Fibroblast of skin of back (primary cell): ENCODE measurements at places on chromosomes 3 and 15.
A peak's percentile ranks its signal among the peaks of the same experiment; 100 is the strongest.

- DNase-seq = no peak
Observed at GRCh38 chr3:170815936-170816335, 54.1 kb downstream of the RPL22L1 start.

DNA sequence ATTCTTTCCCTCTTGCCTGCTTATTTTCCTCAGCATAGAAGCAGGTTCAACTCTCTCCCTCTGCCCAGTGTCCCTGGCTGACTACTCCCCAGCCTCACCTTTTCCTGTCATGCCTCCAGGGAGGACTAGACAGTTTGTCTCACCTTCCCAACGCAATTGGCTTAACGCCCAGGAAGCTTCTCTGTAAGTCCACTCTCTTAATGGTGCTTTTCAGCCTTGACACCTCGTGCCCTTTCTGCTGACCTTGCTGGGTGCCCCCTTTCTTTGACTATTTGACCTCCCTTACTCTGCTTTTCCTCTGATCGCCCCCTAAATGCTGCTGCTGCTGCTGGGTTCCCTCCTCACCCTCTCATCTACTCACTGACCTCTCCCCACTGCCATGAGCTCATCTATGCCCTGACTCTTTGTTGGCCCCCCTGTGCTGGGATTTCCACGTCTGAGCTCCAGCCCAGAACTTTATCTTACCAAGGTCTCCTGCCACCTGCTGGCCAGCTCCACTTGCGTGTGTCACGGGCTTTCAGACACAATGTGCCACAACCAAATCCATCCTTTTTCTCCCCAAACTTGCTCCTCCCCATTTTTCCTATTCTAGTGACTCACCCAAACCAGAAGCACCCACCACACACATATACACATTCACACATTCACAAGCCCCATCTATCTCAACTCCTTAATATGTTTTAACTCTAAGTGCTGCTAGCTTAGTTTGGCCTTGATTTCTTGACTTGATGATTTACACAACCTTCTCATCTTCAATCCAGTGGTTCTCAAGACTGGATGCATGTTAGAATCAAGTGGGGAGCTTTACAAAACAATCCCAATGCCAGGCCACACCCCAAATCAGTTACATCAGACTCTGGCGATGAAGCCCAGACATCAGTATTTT lies 16.6 kb downstream of the EPB42 start:
- DNase-seq = peak; percentile 75

- no peak for DNase-seq
Observed at GRCh38 chr3:48845170-48845569, 2.5 kb downstream of the PRKAR2A start.

DNA sequence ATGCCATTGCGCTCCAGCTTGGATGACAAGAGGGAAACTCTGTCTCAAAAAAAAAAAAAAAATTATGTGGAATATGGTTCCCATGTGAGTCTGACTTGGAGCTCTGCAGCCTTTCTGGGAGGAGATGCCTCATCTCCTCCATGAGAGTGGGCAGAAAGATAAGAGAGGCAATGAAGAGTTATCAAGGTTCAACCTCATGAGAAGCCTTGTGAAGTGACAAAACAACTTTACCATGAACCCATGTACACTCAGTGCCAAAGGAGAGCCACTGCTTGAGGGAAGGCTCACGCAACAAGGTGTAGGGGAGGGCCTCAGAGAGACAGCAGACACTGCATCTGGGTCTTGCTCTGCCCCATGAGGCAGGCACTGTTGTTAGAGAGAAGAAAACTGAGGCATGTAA lies 75.7 kb downstream of the CD200R1L start:
- DNase-seq = no peak

DNA sequence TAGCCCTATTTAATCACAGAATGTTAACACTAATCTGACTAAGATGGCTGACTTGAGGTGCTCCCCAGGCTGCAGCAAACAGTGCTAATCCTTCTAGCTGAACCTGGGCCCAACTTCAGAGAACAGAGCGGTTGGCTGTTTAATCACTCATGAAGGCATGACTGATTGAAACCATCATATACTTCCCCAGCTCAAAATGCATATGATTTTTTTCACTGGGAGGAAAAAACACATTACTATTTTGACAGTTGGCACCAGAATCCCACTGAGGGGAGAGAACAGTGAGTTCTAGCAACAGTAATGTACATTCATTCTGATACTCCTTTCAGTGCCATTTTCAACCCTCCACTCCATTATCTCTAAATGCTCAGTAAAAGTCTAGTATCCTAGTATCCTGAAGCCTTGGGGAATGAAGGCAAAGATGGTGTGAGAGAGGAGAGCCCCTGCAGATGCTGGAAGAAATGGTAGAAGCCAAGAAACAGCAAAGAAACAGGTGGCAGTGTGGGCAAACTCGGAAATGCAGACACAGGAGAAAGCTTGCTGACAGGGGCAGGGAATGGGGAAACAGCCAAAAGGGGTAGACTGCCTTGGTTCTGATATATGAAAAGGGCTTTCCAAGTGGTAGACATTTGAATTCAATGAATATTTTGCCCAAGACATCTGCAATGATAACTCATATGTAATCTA lies 34.4 kb upstream of the CASR start:
- DNase-seq = no peak

- no peak for DNase-seq
Observed at GRCh38 chr3:195312714-195313113, 41.8 kb upstream of the XXYLT1 start.

- DNase-seq = no peak
Observed at GRCh38 chr3:71011565-71012287, 571.8 kb downstream of the FOXP1 start.

- DNase-seq = no peak
Observed at GRCh38 chr3:87313641-87314040, 37.3 kb upstream of the POU1F1 start.

- DNase-seq = no peak
Observed at GRCh38 chr3:6928064-6928463, 67.1 kb downstream of the GRM7 start.

- DNase-seq = no peak
Observed at GRCh38 chr3:187673012-187673411, 2.8 kb upstream of the SST start.

DNA sequence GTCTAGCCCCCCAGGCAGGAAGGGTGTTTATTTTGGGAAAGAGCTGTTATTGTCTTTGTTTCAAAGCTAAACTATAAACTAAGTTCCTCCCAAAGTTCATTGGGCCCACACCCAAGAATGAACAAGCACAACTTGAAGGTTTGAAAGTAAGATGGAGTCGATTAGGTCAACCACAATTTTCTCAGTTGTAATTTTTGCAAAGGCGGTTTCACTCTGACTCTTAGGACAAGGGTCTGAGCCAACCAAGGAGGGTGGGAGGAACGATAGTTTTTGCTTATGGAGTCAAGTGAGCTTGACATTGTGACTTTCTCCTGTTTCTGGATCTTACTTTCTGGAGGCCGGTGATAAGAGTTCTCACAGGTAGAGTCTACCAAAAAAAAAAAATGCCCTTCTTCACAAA lies 5.8 kb upstream of the ZNF770 start:
- DNase-seq = no peak

DNA sequence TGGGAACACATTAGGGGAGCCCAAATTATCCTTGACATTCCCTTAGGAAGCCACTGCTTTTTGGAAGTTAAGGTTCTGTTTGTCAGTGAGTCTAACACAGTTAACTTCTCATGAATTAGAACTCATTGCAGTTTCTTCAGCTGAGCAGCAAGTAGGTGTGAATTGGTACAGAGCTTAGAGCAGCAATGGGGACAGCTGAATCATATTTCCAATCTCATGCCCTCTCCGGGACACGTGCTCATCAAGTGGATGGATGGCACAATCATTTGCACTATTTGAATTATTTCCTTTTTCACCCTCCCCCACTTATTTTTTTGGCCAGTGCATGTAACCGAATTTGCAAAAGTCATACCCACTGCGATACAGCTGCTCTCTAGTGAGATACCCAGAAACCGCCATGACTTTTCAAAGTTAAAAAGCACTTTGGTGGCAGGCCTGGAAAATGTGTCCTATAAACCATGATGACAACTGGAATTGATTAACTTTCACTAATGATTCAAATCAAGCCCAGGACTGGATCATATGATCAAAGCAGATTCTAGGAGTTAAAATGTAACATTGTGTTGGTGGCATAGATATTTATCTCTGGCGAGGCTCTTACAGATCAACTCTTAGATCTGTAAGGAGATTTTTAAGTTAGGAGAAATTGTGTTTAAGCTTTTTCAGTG lies 76.4 kb downstream of the EBLN2 start:
- DNase-seq = no peak
